Stimulated activated CD8-positive, alpha-beta memory T cell treated with anti-CD3 and anti-CD28 coated beads, Interleukin-4, amount 100 ng/mL, for 1 hour (primary cell): ENCODE measurements at places on chromosomes 12 and 14.

- DNase-seq, result no peak
Measured at GRCh38 chr12:26278666-26279065, 83.3 kb downstream of the SSPN start.

DNA sequence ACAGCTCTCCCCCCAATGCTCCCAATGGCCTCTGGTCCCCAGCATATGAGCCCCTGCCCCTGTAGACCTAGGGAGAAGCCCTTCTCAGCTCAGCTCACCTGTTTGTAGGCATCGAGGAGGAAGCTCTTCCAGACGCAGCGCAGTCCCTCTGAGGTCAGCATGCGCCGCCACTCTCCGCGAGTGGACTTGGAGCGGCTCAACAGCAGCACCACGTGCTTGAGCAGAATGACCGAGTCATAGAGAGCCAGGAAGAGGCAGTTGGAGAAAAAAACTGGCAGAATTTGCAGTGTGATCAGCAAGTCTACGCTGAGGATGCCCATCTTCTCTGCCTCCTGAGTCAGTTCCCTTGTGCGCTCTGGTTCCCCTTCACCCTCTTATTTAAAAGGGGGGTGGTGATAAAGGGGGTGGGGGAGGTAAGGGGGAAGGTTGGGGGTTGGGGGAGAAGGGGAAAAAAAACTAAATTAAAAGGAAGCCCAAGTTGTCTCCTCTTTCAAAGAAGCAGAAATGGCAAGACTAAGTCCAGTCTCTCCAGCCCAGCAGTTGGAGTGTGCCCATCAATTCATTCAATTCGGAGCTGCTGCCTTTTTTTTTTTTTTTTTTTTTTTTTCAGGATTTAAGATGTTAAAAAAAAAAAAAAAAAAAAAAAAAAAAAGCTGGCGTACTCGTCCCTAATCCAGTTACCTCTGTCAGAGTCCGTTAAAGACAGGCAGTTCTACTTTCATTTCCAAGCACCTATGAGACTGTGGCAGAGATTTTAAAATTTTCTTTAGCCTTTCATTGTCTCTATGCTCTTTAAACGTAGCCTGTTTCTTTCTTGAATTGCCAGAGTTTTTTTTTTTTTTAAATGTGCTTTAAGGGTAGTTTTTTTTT is at the start of gene DIO2:
DIO2 (minus strand) TSS at position 352 of the 870 bp plus-strand sequence; CDS start at position 320, 32 bp downstream.
- no peak for DNase-seq

GRCh38 chr12:48542300-48542928 is 17.0 kb downstream of the OR8S1 start:
- DNase-seq, result no peak

DNA sequence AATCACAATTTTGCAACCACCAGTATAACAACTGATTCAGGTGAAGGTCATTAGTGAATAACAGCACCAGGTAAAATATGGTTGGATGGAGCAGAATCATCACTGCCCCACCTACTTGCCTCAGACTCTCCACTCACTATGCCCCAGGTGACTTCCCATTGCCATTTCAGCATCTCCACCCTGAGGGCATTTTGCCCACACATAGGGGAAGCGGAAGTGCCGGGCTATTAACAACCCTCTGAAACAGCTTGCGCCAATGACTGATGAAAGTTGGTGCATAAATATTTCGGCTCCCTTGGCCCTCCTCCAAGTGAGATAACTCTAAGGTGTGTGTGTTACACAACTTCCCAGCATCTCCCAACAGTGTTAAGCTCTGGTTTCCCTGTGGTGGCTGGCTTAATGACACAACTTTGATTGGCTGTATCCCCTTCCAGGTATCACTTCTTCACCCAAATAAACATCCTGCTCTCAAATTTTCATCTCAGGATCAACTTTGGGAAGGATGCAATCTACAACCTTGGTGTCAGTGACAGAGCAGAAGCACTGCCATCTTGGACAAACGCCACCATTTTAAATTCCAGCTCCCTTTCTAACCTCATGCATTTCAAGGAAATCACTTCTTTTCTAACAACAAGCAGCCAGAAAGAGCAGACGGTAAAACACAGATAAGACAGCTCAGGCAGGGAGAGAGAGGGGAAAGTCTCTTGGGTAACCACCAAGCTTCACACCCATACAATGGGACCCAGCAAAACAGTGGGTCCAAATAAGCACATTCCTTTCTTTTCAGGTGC is 73.6 kb upstream of the PPP2R5C start:
- no peak for DNase-seq

DNA sequence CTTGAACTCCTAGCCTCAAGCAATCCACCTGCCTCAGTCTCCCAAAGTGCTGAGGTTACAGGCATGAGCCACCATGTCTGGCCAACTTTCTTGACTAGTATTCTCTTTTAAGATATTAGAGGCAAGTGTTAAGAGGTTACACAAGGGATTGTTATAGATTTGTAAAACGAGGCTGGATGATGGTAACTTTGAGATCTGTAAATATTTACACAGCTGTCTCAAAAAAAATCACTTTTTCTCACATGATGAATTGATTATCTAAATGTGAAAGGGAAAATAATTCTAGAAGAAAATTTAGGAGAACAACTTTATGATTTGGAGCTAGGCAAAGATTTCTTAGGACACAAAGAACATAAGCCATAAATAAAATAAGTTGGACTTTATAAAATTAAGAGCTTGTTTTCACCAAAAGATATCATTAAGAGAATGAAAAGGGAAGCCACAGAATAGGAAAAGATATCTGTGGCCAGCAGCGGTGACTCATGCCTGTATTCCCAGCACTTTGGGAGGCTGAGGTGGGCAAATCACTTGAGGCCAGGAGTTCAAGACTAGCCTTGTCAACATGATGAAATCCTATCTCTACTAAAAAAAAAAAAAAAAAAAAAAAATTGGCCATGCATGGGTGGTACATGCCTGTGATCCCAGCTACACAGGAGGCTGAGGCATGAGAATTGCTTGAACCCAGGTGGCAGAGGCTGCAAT is 77.4 kb downstream of the BBS10 start:
- no peak for DNase-seq

DNA sequence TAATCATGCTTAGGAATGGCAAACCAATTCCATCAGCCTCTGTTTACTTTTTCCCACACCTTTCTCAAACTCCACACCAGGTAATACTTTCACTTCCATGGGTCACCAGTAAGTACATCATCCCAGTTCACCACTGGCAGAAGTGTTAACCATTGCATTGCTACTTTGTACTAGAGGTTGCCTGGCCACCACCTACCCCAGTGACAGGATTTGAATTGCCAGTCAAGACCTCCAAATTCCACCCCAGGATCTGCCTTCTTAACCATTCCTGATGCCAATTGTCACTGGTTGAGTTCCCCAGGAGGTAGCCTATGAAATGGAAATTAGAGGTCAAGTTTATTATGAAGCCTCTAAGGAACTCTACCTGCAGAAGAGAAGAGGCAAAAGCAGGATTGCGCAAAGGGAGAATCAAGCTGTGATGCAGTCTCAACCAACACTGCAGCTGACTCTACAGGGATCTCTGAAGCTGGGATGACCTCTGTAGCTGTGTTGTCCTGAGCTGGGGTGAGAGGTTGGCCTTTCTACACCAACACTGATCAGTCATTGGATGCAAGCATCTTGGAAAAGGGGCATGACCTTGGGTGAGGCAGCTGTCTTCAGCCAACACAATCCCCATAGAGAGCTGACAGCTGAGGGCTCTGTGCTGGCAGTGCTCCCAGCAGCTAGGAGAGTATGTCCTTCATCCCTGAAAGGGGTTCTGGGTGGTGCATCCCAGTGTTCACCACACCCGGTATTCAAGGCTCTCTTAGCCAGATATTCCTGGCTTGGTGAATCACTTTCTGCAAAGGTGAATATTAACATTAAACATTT is 37.0 kb upstream of the HMGA2 start:
- no peak for DNase-seq

DNA sequence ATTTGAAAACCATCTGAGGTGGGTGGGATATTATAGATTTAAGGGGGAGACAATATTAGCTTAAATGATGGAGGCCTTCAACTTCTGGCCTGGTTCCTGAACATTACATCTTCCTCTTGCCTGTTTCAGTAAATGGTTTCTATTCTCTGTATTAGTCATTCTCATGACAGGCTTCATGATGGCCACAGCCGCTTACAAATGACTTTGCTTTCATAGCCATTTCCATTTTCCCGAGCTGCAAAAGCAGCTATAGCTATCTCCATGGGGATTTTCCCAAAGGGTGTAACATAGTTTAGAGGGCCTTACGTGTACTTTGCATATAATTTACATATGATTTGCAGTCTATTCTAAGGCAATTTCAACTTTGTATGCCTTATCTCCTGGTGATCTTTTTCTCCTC is 121.8 kb downstream of the NRXN3 start:
- no peak for DNase-seq

DNA sequence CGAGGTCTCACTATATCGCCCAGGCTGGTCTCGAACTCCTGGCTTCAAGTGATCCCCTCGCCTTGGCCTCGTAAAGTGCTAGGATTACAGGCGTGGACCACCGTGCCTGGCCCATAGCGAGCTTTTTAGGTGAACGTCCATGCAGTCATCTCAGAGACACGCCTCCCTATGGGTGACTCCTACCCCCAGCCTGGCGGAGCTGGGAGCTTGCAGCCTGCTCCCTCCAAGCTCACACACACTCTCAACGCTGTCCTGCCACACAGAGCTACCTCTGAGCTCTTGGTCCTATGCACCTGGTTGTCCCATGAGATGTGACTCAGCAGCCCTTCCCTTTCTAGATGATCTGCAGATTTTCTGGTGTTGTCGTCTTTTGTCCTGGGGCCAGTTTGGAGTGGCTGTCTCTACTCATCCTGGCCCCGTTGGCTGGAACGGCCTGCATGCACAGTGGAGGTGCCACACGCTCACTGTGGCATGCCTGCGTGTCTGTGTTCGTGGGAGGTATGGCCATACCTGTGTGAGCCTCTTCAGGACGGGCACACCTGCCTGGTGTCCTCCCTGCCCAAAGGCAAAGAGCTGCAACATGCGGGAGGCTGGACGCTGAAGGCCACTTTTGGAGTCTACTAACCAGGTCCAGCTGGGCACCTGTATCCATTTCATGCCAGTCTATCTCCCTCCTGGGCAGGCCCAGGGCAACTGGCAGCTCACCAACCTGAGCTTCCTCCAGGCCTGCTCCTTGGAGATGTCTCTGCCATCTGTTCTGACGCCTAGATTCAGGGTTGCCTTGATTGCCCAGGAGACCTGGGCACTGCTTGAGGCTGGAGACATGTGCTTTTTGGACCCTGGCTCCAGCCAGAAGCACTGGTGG is 18.1 kb downstream of the CABP1 start:
- no peak for DNase-seq

DNA sequence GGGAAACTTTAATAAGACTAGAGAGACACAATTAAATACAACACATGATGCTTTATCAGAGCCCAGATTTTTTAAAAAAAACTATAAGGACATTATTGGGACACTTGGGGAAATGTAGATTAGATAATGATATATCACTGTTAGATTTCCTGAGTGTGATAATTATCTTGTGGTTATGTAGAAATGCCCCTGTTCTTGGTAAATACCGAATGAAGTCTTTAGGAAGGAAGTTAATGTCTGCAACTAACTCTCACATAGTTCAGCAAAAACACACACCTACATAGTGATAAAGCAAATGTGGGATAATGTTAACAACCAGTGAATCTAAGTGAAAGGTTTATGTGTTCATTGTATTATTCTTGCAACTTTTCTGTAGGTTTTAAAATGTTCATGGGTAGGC is 14.6 kb upstream of the CACNB3 start:
- DNase-seq, result no peak

DNA sequence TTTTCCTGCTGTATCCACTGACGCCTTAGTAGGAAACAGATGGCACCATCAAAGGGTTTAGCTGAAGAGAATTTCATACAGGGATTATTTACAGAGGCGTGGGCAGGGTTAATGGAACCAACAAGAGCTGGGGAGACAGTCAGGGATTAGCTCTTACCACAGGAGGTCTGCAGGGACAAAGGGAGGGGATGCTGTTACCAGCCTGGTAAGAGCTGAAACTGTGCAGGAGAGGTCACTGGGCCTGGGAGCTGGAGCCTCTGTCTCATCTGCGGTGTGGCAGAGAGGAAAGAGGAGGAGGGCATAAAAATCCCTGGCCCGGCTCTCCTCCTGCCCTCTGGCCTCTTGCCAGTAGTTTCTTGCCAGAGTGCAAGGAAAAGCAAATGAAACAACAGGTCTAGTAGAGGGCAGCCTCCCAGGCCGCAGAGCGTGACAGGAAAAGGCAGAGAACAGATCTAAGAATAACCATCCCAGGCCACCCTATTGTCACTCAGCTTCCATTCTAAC is 18.9 kb upstream of the POC1B start:
- DNase-seq, result no peak

DNA sequence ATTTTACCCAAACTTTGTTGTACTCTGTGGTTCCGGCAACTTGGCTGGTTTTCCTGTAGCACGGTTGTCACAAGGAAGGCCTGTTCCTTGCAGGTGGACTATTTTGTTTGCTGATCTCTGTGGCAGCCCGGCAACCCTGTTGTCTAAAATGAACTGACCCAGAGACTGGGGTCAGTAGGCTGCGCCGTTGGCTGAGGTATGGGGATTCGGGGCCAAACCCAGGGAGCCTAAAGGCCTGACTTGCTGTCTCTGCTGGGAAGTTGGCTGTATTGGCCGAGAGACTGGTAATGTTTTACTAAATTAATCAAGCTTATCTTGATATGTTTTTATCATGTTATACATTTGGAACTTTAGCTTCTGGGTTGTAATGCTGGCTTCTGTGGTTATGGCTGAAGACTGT is 13.8 kb downstream of the SMIM41 start:
- no peak for DNase-seq

- no peak for DNase-seq
Measured at GRCh38 chr14:39682582-39682981, 250.3 kb upstream of the FBXO33 start.

GRCh38 chr14:65910108-65910786 is 497.7 kb downstream of the FUT8 start:
- no peak for DNase-seq

DNA sequence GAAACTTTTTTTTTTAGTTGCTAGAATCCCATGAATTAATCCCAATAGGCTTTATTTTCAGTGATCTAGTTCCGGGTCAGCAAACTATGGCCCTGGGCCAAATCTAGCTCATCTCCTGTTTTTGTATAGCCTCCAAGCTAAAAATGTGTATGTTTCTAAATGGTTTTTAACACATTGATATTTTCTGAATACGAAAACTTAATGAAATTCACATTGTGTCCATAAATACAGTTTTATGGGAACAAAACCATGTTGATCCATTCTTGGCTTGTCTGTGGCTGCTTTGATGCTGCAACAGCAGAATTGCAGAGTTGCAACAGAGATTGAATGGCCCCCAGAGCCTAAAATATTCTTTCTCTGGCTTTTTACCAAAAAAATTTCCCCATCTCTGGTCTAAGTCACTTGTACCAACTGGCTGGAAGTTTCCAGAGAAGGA is 47.5 kb downstream of the ZNF664 start:
- no peak for DNase-seq

DNA sequence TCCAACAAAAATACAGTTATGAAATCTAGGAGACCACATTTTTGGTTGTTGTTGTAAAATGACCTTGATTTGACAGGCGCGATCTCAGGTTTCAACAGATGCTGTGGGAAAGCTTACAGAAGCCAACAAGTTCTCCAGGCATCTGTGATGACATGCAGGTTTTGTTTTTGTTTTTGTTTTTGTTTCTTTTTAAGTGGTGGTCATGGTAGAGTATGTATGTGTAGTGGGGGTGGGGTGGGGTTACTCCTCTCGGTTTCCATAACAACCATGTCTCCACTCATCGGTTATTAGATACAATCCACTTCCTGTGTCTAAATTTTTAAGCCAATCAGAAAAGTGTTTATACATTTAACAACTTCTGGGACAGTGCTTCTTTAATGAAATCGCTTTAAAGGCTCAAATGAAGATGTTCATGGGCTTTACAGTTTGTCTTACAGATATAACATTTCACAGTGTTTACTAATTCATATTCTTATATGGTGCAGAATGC is 199.9 kb upstream of the FOXN3 start:
- DNase-seq, result no peak

GRCh38 chr12:62258941-62259630 is 1.1 kb upstream of the USP15 start:
- DNase-seq, result no peak
